ENCODE measurements at places on chromosomes 6 and 20.
A peak's percentile ranks its signal among the peaks of the same experiment; 100 is the strongest.

- peak; percentile 37 for DNase-seq
Observed at GRCh38 chr6:24283043-24283985, 74.5 kb downstream of the DCDC2 start.

GRCh38 chr6:97705568-97705967, 422.6 kb upstream of the MMS22L start:
- no peak for DNase-seq

DNA sequence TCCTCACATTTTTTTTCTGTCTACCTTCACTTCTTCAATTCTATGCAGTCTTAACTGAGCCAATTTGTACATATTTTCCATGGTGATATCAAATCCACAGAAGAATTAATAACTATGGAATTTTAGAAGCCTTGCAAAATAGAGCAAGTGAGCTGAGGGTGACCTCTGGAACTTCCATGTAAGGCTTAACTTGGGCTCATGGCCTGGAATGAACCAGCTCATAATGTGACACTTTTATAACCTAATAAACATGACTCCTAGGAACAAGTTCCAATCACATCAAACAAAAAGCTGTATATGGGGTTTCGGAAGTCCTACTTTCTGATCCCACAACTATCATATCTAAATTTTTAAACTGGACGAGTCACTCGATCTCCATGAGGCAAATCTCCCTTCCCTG, 232.4 kb downstream of the FOXA2 start:
- DNase-seq: no peak

DNA sequence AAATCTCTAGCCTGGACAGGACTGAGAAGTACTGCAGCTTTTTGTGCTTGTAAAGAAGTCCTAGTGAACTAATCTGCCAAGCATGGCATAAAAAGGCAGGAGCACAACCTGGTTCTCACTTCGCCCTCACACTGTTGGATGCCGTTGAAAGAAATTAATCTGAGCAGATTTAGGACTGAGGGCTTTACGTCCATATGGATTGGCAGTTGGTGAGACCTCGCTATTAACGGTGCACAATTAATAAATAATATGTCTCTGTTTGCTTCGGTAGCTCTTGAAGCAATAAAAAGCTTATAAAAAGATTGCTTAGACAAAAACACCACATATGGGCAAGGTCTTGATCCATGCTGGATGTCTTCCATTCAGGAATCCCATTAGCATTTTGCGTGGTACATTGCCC, 185.6 kb upstream of the EPHA7 start:
- DNase-seq: no peak

- DNase-seq: no peak
Observed at GRCh38 chr6:34867484-34867883, 20.4 kb downstream of the TAF11 start.

DNA sequence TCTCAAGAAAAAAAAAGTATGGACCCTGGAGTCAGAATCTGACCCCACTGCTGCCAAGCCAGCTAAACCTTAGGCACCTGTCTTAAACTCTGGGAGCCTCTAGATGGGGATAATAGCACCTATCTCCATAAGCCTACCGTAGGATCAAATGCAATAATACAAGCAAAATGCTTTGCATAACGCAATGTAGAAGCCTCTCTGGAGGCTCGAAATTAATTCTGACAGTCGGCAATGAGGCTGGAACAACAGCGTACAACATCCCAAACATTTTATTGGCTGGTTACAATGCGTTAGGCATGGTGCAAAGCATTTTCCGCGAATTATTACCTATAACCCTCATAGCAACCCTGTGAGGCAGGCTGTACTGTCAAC, 521 bp downstream of the CDK5RAP1 start:
- peak; percentile 50 for DNase-seq

DNA sequence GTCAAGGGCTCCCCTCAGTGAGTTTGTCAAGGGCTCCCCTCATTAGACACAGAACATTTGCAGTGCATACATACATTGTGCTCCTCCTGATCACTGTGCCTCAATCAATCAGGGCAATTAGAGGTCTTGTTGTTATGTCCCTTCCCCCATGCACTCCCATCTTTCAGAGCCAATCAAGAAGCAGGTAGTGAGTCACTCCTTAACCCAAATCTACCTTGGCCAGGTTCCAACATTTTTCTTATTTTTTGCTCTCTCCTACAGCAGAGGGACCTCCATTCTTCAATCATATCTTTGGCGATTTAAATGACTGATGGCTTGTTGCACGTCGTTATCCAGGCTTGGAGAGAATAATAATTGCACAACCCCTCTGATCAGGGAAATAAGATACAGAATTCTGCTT, 409.9 kb upstream of the SPTLC3 start:
- no peak for DNase-seq

DNA sequence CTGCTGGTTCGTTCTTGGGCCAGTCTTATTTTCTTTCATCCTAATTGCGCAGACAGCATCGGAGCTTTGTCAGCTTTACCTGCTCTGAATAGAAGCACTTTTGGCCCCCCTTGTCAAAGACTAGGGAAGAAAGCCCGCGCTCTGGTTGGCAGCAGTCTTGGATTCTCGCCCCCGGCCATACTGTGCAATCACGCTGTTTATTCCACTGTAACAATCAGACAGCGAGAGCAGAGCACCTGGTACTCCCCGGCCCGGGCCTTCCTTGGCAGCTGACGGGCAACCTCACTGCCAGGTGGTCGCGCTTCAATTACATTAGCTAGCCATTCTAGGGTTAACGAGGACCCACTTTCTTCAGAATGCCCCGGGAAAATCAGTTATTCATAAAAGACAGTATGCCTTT, 72.6 kb downstream of the INSM1 start:
- no peak for DNase-seq

DNA sequence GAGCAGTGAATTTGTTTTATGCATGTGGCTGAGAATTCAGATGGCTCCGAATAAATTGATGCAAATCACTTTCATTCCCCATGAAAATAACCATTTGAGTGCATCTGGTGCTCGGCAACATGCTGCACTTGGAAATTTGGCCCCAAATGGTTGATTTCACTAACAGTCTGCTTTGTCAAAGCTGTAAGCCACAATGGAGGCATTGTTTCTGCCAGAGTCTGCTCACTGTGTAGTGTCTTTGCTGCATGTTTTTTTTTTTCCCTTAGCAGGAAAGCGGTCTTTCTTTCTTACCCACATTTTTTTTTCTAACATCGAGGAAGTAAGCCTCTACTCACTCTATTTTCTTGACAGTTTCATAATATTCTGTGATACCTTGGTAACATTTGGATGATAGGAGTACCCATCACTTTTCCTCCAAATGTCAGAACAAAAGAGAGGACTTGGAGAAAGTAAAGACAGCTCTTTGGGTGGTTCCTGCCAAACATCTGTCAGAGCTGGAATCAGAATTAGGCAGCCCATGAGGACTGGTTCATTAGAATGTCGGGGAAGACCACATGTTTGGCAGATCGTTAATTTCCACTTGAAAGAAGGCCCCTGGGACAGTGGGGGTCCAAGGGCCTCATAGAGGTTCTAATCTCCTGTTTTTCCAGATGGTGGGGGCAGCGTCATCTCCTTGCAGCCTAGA, 149.5 kb downstream of the DOK5 start:
- DNase-seq: no peak

- DNase-seq: no peak
Observed at GRCh38 chr20:3378138-3378537, 29.3 kb downstream of the DNAAF9 start.
